IMR-90 (cell line): ENCODE measurements at places on chromosomes 1 and 21.

- no peaks in the 10 kb centered on the region for H3K27me3 ChIP-seq
- no peak overlapping the region for H3K4me3 ChIP-seq
- peak; percentile 14 for DNase-seq
- no peak overlapping the region for H3K27ac ChIP-seq
- no peaks in the 10 kb centered on the region for H3K36me3 ChIP-seq
- no peaks in the 10 kb centered on the region for H3K4me1 ChIP-seq
Measured at GRCh38 chr1:103211073-103211472, 102.8 kb upstream of the COL11A1 start.

DNA sequence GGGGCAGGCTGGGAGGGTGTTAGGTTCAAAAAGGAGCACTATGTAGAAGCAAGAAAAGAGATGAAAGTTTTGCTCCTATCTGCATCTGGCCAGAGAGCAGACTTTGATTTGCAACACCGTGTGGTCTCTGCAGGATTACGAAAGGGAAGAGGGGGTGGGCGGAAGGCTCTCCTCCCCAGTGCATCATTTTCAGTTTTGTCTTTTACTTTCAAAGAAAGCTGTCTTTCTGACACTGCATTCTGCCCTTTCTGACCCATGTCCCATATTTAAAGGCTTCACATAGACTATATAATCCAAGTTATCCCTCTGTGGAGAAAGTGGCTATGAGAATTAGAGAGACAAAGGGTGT, 126.5 kb downstream of the RHOU start:
- no peaks in the 10 kb centered on the region for H3K36me3 ChIP-seq
- H3K4me3 ChIP-seq: no peak overlapping the region
- H3K27me3 ChIP-seq: no peaks in the 10 kb centered on the region
- H3K4me1 ChIP-seq: peaks cover 16% of the 10 kb centered on the region; the same call in 1 of the 2 replicates

DNA sequence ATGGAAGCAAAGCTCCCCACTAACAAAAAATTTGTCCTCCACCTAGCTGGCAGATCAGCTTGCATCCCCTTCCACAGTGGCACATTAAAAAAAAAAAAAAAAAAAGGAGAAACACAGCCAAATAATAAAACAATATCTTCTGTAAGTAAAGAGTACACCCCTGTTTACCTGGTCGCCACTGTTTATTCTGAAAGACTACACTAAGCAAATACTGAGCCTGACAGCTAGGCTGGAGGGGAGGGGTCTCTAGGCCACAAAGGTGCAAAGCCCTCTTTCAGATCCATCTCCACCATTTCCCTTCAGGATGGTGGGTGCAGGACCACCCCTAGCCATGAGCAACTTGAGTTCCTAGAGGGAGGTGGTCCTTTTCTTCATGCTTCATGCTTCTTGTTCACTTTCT, 22.8 kb upstream of the SLC45A3 start:
- H3K4me3 ChIP-seq: no peak overlapping the region
- H3K27ac ChIP-seq: no peak overlapping the region
- H3K27me3 ChIP-seq: no peaks in the 10 kb centered on the region

GRCh38 chr1:51623025-51623424, 6.1 kb downstream of the OSBPL9 start:
- no peaks in the 10 kb centered on the region for H3K27me3 ChIP-seq
- no peak overlapping the region for H3K4me3 ChIP-seq
- H3K4me1 ChIP-seq: peaks cover 9% of the 10 kb centered on the region
- DNase-seq: no peak
- no peak overlapping the region for H3K27ac ChIP-seq

GRCh38 chr1:86782482-86782881, 78.1 kb downstream of the SH3GLB1 start:
- H3K4me3 ChIP-seq: no peak overlapping the region
- no peaks in the 10 kb centered on the region for H3K36me3 ChIP-seq
- no peak for DNase-seq
- no peaks in the 10 kb centered on the region for H3K27me3 ChIP-seq

DNA sequence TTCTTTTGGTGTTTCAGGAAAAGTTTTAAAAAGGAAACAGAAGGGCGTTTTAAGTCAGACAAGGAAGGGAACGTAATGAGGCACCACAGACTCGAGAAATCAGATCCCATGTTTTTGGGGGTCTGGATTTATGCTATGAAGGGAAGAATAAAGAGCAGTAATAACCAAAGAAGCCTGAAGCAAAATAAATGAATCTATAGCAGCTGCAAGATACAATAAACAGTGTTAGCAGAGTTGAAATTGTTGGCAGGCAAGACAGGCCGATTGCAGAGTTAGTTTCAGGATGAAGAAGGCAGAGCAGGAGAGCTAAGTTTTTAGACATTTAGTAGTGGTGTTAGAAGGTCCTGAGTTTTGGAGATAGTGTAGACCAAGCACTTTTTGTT, 425 bp downstream of the DDR2 start:
- peaks cover 17% of the 10 kb centered on the region for H3K4me1 ChIP-seq
- no peaks in the 10 kb centered on the region for H3K36me3 ChIP-seq
- peak; percentile 49 for DNase-seq
- H3K27ac ChIP-seq: peak overlapping the region; percentile 88
- H3K4me3 ChIP-seq: peak overlapping the region; percentile 76

- no peak overlapping the region for H3K4me3 ChIP-seq
- no peak overlapping the region for H3K27ac ChIP-seq
- no peaks in the 10 kb centered on the region for H3K36me3 ChIP-seq
- H3K4me1 ChIP-seq: peaks cover 31% of the 10 kb centered on the region
- no peaks in the 10 kb centered on the region for H3K27me3 ChIP-seq
Measured at GRCh38 chr1:8204826-8205225, 113.1 kb upstream of the SLC45A1 start.

DNA sequence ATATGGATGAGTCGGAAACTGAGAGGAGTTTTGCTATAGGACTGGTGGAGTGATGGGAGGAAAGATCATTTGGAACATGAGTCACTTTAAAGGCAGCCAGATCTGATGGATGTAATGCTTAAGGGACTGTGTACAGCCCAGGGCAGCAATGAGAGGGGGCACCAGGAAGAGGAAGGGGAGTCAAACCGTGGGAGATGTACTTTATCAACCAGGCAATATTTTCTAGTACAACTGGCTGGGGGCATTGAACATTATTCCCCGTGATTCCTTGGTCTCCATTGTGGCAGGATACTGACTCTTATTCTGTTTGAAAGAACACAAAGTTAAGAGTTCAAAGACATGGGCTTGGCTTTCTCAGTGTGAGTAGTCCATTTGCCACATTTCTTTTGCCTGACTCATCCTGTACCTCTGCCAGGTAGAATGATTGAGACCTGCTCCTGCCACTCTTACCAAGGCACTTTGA, 268.2 kb upstream of the NR5A2 start:
- peak; percentile 48 for DNase-seq
- H3K4me3 ChIP-seq: no peak overlapping the region
- no peaks in the 10 kb centered on the region for H3K36me3 ChIP-seq
- H3K27ac ChIP-seq: no peak overlapping the region

DNA sequence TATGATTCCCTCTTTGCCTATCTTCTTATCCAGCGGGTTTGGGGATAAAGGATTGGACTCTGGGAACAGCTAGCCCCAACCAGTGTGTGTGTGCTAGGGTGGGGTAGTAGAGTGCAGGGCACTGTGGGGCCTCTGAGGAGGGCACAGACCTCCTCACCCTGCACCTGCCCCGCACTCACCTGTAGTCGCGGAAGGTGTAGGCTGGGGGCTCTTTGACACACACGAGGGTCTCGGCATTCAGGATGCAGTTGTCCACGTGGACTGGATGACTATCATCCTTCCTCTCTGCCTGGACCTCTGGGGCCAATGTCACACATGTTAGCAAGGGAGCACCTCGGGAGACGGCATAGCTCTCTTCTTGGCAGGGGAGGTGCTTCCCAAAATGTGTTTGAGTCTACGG, 8.0 kb upstream of the CLDN19 start:
- peaks cover 60% of the 10 kb centered on the region for H3K36me3 ChIP-seq

- no peak overlapping the region for H3K27ac ChIP-seq
- no peak for DNase-seq
- H3K27me3 ChIP-seq: no peaks in the 10 kb centered on the region
- no peaks in the 10 kb centered on the region for H3K4me1 ChIP-seq
- no peaks in the 10 kb centered on the region for H3K36me3 ChIP-seq
- no peak overlapping the region for H3K4me3 ChIP-seq
Measured at GRCh38 chr1:50174101-50174500, 65.4 kb downstream of the ELAVL4 start.

DNA sequence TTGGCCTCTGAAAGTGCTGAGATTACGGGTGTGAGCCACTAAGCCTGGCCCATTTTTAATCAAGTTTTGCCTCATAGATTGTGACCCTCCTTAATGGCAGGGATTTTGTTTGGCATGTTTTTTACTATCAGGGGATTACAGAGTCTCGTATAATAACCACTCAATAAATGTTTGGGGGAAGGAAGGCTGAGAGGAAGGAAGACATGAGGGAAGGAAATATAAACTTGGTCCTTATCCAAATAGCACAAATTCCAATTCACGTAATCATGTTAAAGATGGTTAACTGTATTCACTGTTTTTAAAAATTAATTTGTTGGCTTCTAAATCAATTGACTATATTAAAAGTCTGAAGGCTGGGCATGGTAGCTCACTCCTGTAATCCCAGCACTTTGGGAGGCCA, 30.9 kb upstream of the SERTAD4 start:
- peak; percentile 27 for DNase-seq
- no peak overlapping the region for H3K4me3 ChIP-seq
- no peak overlapping the region for H3K27ac ChIP-seq
- no peaks in the 10 kb centered on the region for H3K36me3 ChIP-seq
- peaks cover 1% of the 10 kb centered on the region; the same call in 1 of the 2 replicates for H3K27me3 ChIP-seq

DNA sequence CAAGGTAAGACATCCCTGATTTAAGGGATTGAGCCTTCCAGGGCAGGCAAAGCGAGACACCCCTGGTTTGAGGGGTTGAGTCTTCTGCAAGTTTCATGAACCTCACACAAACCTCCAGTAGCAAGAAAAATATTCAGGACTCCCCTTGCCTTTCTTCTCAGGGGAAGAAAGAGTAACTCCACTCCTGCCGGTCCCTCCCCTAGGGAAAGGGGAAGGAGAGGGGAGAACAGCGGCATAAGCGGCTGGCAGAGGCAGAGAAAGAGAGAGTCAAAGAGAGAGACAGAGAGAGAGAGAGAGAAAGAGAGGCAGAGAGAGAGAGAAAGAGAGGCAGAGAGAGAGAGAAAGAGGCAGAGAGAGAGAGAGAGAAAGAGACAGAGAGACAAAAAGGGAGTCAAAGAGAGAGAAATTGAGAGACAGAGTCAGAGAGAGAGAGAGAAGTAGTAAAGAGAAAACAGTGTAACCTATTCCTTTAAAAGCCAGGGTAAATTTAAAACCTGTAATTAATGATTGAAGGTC, 29.5 kb upstream of the CBR3 start:
- no peak overlapping the region for H3K4me3 ChIP-seq
- no peak for DNase-seq
- peaks cover 50% of the 10 kb centered on the region for H3K27me3 ChIP-seq
- H3K36me3 ChIP-seq: no peaks in the 10 kb centered on the region

DNA sequence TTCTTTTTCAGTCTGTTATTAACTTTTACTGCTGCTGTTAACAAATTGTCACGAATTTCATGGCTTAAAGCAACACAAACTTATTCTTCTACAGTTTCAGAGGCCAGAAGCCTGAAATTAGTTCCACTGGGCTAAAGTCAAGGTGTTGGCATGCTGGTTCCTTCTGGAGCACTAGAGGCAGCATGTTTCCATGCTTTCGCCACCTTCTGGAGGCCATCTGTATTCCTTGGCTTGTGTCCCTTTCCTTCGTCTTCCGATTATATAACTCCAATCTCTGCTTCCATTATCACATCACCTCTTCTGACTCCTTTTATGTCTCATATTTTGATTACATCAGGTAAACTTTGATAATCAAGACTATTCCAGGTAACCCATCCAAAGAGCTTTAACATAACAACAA, 1742.1 kb downstream of the BRINP3 start:
- H3K27ac ChIP-seq: no peak overlapping the region
- DNase-seq: no peak
- no peaks in the 10 kb centered on the region for H3K4me1 ChIP-seq
- H3K36me3 ChIP-seq: no peaks in the 10 kb centered on the region

DNA sequence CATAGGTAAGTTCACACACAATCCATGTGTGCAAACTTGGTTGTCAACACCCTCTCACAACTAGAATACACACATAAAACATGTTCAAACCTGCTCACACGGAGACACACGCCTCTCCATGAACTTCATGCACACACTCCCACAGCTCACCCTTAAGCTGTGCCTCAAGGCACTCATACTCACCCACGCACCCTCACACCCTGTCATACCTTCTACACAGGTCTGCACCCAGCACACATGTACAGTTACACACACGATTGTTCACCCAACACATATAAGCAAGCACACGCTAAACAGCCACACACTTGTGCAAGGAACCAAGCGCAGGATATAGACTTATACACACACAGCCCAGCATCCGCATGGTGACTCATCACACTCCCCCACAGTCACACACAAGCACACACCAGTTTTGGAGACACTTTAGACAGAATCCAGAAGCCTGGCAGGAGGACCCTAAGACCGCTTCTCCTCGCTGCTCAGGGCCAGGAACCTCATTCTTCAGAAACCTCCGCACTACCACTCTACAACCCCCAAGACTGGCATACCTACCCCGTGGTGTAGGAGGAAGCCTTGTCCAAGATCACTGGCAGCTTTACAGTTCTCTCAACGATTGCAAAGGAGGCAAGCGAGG, 58.7 kb upstream of the ZC3H12A start:
- no peak for DNase-seq
- no peaks in the 10 kb centered on the region for H3K4me1 ChIP-seq
- no peak overlapping the region for H3K4me3 ChIP-seq
- no peaks in the 10 kb centered on the region for H3K36me3 ChIP-seq
- no peaks in the 10 kb centered on the region for H3K27me3 ChIP-seq
- H3K27ac ChIP-seq: no peak overlapping the region

DNA sequence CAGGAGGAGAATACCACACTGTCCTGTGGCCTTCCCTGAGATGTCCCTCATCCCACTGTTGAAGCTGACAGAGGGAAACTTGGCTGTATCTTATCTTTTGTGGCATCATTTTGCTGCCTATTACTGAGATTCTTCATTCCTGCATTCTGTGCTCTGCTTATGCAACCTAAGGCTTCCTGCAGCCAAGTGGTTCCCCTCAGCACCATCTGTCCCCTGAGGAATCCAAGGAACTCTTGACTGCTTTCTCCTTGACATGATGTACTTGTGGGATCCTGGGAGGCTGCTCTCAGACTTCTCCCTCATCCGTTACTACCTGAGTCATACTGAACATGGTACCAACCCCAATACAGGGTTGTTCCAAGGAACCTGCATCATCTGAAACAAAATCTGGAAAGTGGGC, 21.1 kb upstream of the RIMKLA start:
- H3K4me1 ChIP-seq: no peaks in the 10 kb centered on the region
- H3K36me3 ChIP-seq: no peaks in the 10 kb centered on the region
- no peak overlapping the region for H3K4me3 ChIP-seq
- H3K27ac ChIP-seq: no peak overlapping the region
- no peak for DNase-seq

DNA sequence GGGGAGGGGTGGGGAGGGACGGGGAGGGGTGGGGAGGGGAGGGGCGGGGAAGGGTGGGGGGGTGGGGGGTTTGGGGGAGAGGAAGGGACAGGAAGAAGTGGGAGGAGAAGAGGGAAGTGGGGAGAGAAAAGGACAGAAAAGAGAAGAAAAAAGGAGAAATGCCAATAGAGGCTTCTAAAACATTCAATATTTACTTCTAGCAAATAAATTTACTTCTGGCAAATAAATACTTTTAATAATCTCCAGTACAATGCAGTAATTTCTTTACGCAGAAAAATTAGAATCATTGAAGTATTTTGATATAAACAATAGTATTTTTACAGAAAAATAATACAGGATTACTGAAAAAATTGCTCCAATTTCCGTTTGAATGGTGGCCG, 9.4 kb upstream of the GPR161 start:
- H3K36me3 ChIP-seq: no peaks in the 10 kb centered on the region
- H3K4me1 ChIP-seq: no peaks in the 10 kb centered on the region
- no peak overlapping the region for H3K4me3 ChIP-seq
- no peak overlapping the region for H3K27ac ChIP-seq
- H3K27me3 ChIP-seq: peaks cover 2% of the 10 kb centered on the region; the same call in 1 of the 2 replicates
